Myometrial cell (primary cell): ENCODE measurements at places on chromosomes 16 and 17. TPM values are rescaled to one million over a fixed set of nuclear protein-coding genes. Genes with fewer than 3 reads are reported as not detected.

TMC5 gene
- total RNA-seq: not detected in 2 replicates

BAIAP2 gene
- 47.9 and 53.3 TPM in 2 replicates for total RNA-seq

C1QL1 gene
- 3.2 and 9.0 TPM in 2 replicates for total RNA-seq

PRSS21 gene
- total RNA-seq: 5.5 TPM in 1 of 2 replicates, not detected in the other

TBX6 gene
- total RNA-seq: 0.35 and 0.86 TPM in 2 replicates

TMIGD1 gene
- not detected in 2 replicates for total RNA-seq

STX4 gene
- total RNA-seq: 24.8 and 36.2 TPM in 2 replicates

GABARAPL2 gene
- 58.3 and 78.7 TPM in 2 replicates for total RNA-seq

SLC12A3 gene
- total RNA-seq: not detected in 2 replicates

LPO gene
- not detected in 2 replicates for total RNA-seq

KNOP1 gene
- total RNA-seq: 13.6 and 22.5 TPM in 2 replicates

PRAC2 gene
- total RNA-seq: not detected in 2 replicates

ABCA6 gene
- 14.2 and 16.4 TPM in 2 replicates for total RNA-seq

EVPLL gene
- total RNA-seq: not detected in 2 replicates

LDHD gene
- total RNA-seq: 0.86 and 4.1 TPM in 2 replicates

CCL11 gene
- total RNA-seq: not detected in 2 replicates

CDR2L gene
- 26.4 and 34.0 TPM in 2 replicates for total RNA-seq

ASIC2 gene
- not detected in 2 replicates for total RNA-seq

CNGB1 gene
- total RNA-seq: not detected in 2 replicates

KREMEN2 gene
- under 0.01 TPM in 1 of 2 replicates, not detected in the other for total RNA-seq

GNAO1 gene
- 0.53 TPM in 1 of 2 replicates, not detected in the other for total RNA-seq

ABI3 gene
- not detected in 2 replicates for total RNA-seq

TEN1 gene
- 15.8 and 16.1 TPM in 2 replicates for total RNA-seq

CACNG1 gene
- not detected in 2 replicates for total RNA-seq

PHAF1 gene
- 13.5 and 13.8 TPM in 2 replicates for total RNA-seq

FADS6 gene
- total RNA-seq: not detected in 2 replicates

RASD1 gene
- 1.4 and 2.1 TPM in 2 replicates for total RNA-seq

SLC26A11 gene
- 6.6 and 8.1 TPM in 2 replicates for total RNA-seq

ABCA3 gene
- total RNA-seq: 0.18 TPM in 1 of 2 replicates, not detected in the other
